ENCODE measurements at places on chromosomes 3 and 15. TPM values are rescaled to one million over a fixed set of nuclear protein-coding genes. Genes with fewer than 3 reads are reported as not detected.

Gene GUCA1C
- not detected for total RNA-seq

Gene B3GALNT1
- 0.67 TPM for total RNA-seq

Gene CX3CR1
- total RNA-seq: not detected

Gene ZNF662
- 0.13 TPM for total RNA-seq

Gene IQCF5
- not detected for total RNA-seq

Gene GPR160
- 3.7 TPM for total RNA-seq

Gene CLDN18
- total RNA-seq: not detected

Gene LSAMP
- 16.1 TPM for total RNA-seq

Gene FOXP1
- 5.8 TPM for total RNA-seq

Gene TMEM89
- total RNA-seq: not detected

Gene SLC7A14
- not detected for total RNA-seq

Gene PARP16
- total RNA-seq: 7.4 TPM

Gene SMAD6
- total RNA-seq: 3.2 TPM

Gene REC114
- not detected for total RNA-seq
